ENCODE measurements at places on chromosomes 16 and 17.

DNA sequence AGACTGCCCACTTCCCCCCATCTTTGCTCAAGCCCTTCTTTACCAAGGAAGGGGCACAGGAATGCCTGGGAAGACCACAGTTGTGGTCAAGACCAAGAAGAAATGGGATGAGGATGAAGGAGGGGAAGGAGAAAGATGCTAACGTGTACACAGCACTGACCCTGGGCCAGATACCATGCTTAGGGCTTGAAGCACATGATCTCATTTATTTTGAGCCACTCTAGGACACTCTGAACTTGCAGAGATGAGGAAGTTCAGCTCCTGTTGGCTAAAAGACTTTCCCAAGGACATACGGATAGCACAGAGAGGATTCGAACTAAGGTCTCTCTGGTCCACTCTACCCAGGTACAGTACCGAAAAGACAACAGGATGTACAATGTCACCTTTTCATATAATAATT is 42.6 kb downstream of the PIK3R5 start:
- DNase-seq: no peak

DNA sequence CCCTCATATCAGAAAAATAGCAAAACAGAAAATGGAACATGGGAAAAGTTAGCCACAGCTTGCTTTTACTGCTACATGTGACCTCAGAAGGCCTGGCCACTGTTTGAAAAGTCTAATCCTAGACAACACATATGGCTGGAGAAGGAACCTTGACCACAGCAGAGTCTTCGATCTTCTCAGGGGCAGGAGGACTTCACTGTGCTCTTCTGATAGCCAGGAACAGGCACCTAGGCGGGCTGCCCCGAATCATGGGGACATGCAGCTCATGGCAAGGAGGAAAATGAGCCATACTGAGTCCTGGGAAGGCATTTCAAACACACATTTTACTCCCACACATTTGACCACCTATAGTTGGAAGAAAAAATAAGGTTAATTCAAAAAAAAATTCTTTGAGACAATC is 31.1 kb upstream of the ADORA2B start:
- DNase-seq: no peak

DNA sequence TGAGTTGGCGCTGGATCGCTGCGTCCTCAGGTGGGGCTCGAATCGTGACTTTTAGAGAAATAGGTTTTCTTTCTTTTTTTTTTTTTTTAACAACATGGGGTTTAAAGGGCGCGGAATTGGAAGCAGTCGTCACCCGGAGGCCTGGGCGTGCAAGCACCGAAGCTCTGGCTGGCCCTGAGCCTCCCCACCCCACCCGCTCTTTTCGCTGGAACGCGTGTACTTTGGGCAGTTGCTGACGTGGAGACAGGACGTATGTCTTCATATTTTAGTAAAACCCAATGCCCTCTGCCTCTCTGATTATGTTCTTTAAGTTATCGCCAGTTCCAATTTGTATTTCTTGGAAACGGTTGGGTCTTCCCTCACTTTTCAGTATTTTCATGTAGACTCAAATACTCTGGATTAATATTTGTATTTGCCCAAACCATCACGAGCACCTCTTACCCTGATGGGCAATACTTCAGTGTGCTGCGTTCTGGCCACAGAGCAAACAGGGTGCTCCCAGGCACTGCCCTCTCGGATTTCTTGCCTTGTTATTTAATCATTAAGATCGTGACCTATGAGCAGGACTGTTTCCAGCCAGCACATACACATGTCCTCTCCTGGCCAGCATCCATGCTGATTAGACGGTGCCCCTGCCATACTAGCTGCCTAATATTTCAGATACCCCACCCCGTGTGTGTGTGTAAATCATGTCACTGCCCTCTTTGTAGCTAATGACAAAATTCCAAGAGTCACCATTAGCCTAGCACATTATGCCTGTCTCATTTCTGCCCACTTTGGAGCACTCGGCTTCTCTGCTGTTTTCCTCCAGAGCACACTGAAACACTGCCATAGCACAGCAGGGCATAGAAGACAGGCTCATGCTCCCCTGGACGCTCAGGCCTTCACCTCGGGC is 805 bp upstream of the C16orf95 start:
- DNase-seq: no peak

DNA sequence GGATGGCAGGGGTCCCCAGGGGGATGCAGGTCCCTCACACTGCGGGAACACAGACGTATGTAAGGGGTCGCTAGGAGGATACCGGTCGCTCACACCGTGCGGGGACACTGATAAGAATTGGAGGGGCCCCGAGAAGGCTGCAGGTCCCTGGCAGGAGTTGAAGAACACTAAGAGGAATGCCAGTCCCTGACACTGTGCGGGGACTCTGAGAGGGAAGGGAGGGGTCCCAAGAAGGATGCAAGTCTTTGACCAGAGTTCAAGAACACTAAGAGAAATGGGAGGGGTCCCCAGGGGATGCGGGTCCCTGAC is 510 bp downstream of the ERCC4 start:
- DNase-seq: no peak

GRCh38 chr16:12391956-12392355 is 411.7 kb downstream of the CPPED1 start:
- no peak for DNase-seq

- DNase-seq: no peak
Measured at GRCh38 chr16:14303639-14304394, 232.7 kb downstream of the MRTFB start.

DNA sequence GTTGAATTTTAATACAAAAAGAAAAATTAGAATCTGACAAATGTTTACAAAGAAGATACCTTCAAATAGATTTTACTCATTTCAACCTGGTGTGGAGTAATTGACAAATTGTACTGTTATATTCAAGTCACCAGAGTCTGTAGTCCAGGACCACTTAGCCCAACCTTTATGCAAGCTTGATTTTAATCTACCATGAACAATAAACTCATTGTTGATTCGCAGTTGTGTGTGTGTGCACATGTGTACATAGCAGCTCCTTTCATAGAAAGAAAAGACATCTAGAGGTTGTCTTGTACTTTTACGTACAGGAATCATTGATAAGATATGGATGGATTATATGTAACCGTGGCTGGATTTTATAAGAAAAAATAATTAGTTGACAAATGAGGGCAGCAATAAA is 20.7 kb upstream of the LRRC37A start:
- DNase-seq: no peak

DNA sequence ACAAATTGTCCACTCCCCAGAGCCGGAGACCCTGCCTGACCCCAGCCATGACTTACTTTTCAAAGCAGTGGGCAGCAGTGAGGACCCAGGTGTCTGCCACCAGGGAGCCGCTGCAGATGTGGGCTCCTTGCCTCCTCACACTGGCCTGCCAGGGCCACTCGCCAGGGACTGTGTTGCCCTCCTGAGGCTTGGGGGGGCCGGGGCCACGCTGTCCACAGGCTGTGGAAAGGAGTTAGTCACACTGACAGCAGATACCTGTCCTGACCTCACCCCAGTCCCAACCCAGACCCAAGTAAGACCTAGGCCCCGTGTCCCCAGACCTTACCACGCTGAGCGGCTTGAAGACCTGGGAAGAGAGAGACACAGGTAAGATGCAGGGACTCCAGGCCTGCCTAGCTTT is 1.3 kb downstream of the PRSS53 start:
- no peak for DNase-seq

DNA sequence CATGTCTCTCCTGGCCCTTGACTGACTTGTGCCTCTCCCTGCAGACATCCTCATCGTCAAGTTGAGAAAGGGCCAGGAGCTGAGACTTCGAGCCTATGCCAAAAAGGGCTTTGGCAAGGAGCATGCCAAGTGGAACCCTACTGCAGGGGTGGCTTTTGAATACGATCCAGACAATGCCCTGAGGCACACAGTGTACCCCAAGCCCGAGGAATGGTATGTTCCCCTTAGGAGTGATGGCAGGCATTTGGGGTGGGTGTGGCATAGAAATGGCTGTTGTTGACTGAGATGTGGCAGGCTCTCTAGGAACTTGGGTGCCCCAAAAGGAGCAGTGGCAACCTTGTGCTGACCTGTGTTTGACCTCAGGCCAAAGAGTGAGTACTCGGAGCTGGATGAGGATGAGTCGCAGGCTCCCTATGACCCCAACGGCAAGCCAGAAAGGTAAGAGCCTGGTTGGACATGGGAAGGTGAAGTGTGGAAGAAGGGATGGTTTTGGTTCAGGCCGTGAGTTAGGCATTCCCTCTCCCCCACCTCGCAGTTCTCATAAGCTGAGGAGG is 7.5 kb downstream of the POLR2C start:
- DNase-seq: no peak

DNA sequence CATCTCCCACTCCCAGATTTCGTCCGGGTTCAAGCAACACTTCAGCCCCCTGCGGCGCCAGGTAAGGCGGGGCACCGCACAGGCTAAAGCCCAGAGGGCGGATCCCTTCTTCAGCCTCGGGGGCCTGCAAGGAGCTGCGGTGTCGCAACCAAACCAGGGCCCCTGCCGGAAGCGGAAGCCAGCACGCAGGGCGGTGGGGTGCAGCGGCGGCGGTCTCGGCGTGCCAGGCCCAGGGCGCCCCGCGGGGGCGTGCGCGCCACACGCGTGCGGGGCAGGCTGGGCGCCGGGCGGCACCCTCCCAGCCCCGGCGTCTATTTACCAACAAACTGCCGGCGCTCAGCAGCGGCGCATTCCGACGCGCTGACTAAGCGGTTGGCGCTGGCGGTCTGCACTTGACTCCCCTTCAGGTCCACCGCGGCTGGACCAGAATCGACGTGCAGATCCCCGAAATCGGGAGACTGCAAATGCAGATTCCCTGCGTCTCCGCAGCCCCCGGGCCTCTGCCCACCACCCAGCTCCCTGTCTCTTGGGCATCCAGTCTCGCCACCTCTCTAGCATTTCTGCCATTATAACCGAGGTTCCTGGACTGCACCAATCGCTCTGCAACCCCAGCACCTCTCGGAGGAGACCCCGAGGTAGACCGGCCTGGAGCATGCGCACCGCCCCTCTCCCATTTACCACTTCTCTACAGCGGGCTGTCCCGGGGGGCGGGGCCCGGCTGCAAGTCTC is 421 bp upstream of the DLX4 start:
- no peak for DNase-seq

GRCh38 chr16:81778861-81779535 is at the start of gene PLCG2:
Gene PLCG2, plus strand, starts transcription at chr16:81779291. Its CDS starts 6,699 bp downstream, at chr16:81785990.
- peak; percentile 54 for DNase-seq

GRCh38 chr17:77474292-77474988 is 333.7 kb downstream of the SEC14L1 start:
- DNase-seq: no peak

GRCh38 chr16:50694206-50694605 is 800 bp downstream of the NOD2 start:
- DNase-seq: no peak

GRCh38 chr16:80303691-80304090 is 237.1 kb upstream of the DYNLRB2 start:
- no peak for DNase-seq

DNA sequence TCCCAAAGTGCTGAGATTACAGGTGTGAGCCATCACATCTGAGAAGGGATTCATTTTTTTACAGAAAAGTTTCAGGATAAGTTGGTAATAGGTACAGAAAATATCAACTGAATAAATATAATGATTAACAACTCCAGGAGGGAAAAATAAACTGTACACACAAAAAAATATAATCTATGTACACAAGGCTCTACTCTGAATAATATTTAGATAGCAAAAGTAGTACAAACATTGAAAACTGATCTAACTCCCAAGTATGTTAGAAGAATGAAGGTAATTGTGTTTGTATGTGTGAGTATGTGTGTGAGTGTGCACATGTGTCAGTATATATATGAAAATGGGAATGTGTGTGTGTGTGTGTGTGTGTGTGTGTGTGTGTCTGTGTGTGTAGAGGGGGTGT is 20.4 kb downstream of the TUBD1 start:
- DNase-seq: no peak

- no peak for DNase-seq
Measured at GRCh38 chr17:45371414-45372324, 54.8 kb upstream of the MAP3K14 start.

GRCh38 chr17:52276381-52277008 is 118.0 kb upstream of the CA10 start:
- DNase-seq: no peak

- peak; percentile 25 for DNase-seq
Measured at GRCh38 chr16:11356573-11357331, 11.5 kb downstream of the RMI2 start.

GRCh38 chr16:17014484-17015121 is 456.2 kb downstream of the XYLT1 start:
- DNase-seq: no peak

DNA sequence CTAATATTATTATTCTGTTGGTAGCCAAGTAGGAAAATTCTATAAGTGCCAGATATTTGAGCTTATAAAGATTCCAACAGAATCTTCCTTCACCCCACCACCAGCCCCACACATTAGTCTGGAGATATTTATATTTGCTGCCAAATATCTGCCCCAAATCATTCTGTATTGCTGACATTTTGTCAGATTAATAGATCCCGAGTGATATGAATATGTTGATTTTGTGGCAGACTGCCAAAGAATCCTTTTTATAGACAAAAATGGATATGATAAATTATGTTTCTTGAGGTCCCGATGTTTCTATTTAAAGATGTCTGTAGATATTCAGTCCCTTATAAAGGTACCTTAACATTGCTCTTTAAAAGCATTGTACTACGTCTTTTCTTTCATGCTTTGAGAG is 162.2 kb upstream of the KCNJ16 start:
- DNase-seq: no peak

DNA sequence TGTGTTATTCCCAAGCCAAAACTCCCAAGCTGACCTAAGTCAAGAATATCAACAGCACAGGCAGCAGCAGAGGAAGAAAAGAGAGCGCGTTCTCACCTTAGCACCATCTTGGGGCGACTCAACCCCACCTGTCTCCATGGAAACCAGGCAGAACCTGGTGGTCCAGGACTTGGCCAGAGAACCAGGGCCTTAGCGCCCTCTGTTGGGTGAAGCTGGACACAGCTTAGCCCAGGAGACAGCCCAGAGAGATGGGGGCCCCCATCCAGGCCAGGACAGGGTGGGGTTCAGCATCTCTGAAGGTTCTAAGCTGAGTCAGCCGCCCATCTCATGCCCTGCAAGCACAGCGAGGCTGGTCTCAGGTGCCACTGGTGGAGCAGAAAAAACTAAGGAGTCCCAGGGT is 60.1 kb upstream of the TMEM132E start:
- DNase-seq: peak; percentile 4

GRCh38 chr17:44287651-44288050 is 19.7 kb upstream of the SLC4A1 start:
- DNase-seq: no peak

DNA sequence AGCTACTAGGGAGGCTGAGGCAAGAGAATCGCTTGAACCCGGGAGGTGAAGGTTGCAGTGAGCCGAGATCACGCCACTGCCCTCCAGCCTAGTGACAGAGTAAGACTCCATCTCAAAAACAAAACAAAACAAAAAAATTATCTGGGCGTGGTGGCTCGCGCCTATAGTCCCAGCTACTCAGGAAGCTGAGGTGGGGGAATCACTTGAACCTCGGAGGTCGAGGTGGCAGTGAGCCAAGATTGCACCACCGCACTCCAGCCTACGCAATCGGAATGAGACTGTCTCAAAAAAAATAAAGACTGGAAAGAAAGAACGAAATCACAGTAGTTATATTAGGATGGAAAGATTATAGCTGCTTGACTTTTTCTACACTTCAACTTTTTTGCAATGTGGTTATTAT is 18.9 kb downstream of the COG1 start:
- no peak for DNase-seq

Measured in NCI-H1930 (cell line).